ENCODE measurements at places on chromosomes 3 and 15. TPM values are rescaled to one million over a fixed set of nuclear protein-coding genes. Genes with fewer than 3 reads are reported as not detected.

ABTB1 gene
- 26.9 TPM for polyA plus RNA-seq

MYRIP gene
- polyA plus RNA-seq: 1.9 TPM

MOBP gene
- 0.16 TPM for polyA plus RNA-seq

SPSB4 gene
- polyA plus RNA-seq: 20.0 TPM

ABHD17C gene
- 36.7 TPM for polyA plus RNA-seq

CAPN3 gene
- 35.0 TPM for polyA plus RNA-seq

- DNase-seq: no peak
Observed at GRCh38 chr3:186700267-186700666, 16.9 kb upstream of the KNG1 start.

DNA sequence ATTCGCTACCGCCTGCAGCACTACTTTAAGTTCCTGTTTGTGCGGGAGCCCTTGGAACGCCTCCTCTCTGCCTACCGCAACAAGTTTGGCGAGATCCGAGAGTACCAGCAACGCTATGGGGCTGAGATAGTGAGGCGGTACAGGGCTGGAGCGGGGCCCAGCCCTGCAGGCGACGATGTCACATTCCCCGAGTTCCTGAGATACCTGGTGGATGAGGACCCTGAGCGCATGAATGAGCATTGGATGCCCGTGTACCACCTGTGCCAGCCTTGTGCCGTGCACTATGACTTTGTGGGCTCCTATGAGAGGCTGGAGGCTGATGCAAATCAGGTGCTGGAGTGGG, 995 bp downstream of the CHST14 start:
- peak; percentile 18 for DNase-seq

- no peak for DNase-seq
Observed at GRCh38 chr3:50150863-50151686, 4.0 kb upstream of the SEMA3F start.

DNA sequence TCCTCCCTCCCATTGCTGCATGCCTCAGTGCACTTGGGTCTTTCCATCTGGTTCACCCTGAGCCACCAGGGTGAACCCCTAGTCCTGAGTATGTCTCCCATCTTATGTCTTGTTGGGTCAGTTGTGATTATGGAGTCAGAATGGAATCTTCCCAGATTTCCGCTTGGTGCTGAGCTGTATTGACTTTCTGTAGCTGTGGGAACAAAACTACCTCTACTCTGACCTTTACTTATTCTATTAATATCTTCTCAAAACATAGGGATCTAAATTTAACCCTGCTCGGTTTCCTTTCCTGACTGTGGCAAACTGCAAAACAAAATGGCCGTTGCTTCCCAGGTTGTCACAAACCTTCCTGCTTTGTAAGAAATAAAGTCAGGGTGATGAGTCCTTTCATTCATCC, 295.8 kb upstream of the LYSMD4 start:
- no peak for DNase-seq

DNA sequence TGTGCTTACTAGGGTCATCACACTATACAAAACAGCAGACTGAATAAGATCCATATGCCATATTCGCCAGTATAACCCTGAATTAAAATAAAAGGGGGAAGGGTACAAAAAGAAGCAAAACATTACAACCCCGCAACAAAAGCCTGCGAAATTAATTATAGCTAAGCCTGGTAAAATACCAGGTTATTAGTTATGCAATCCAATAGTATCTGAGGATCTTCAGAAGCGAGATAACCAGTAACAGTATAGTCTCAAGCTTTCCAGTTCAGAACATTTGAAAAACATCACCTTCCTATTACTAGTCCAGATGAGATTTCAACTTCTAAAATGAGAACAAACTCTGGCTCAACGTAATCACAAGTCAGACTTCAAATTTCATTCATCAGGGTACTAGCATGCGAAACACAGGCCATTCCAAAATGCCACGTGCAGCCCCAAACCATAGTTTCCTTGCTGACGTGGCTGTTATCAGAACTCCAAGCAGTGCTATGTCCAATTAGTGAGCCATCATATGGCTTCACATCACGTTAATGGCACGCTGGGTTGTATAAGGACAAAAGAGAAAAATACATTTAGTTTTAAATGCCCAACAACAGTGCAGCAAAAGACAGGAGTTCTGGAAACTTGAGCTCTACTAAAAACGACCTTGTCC, 1.1 kb downstream of the SSR3 start:
- no peak for DNase-seq

DNA sequence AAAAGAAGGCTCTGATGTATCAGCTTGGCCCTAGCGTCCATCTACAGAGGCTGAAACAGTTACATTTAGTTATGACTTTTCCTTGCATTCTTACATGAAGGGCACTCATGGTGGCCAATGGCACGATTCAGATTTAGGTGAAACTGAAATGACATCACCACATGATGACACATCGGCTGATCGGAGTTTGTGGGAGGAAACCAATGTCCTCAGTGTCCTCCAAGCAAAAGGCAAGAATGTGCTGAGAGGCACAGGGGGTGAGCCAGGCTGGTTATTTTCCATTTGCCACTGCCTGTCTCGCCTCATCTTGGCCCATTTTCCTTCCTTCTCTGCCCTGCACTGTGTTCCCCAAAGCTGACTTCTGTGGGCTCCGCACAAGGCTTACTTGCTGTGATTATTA, 34.4 kb downstream of the TARS3 start:
- DNase-seq: no peak

- DNase-seq: no peak
Observed at GRCh38 chr15:50067254-50067653, 51.8 kb downstream of the ATP8B4 start.

GRCh38 chr3:31615071-31615875, 82.5 kb downstream of the STT3B start:
- no peak for DNase-seq

DNA sequence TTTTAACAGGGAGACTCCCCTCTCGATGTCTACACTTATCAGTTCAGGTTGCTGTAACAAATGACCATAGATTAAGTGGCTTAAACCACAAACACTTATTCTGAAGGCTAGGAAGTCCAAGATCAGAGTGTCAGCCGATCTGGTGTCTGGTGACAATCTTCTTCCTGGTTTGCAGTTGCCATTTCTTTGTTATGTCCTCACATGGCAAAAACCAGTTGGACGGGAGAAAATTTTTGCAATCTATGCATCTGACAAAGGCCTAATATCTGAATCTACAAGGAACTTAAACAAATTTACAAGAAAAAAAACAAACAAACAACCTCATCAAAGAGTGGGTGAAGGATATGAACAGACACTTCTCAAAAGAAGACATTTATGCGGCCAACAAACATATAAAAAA, 116.9 kb upstream of the FOXB1 start:
- DNase-seq: no peak

DNA sequence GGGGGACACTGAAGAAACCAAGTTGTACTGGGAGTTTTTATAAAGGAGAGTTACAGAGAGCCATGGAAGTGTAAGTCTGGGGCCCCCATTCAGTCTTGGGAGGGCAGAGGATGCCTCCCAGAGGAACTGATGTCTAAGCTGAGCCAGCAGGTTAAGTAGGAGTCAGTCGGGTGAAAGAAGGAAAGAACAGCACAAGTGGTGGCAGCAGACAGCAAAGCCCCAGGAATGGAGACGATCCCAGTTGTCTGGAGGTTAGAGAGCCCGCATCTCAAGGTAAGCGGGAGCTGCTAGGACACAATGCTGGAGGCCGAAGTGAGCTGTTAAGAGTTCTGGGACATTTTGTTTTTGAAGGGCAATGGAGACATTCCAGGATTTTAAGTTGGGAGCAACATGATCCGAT, 88.8 kb downstream of the TAMM41 start:
- DNase-seq: no peak

GRCh38 chr15:46670258-46670657, 1035.4 kb downstream of the SQOR start:
- DNase-seq: no peak

DNA sequence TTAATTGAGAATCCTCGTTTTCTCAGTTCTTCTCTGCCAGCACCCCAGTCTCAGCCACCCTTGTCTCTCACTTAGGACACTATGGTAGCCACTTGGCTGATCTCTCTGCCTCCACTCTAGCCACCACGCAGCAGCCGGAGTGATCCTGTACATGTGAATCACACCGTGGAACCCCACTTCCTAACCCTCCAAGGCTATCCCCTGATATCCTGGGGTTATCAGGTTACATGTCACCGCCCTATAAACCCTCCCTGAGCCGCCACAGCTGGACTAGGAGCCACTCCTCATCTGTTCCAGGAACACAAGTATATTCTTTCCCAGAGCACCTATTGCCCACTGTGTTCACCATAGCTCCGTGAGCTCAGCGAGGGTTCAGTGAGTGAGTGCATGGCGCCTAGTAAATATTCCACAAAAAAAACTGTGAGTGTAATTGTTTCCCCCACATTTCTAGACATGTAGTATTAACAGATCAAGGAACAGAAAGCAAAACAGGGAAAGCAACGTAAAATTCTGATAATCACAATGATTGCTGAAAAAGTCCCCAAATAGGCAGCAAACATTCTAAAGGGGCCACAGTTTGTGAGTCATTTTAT, 661 bp upstream of the PARP14 start:
- DNase-seq: no peak

- peak; percentile 15 for DNase-seq
Observed at GRCh38 chr15:59688423-59688781, 718 bp downstream of the BNIP2 start.

GRCh38 chr3:121488628-121489027, 57.2 kb downstream of the POLQ start:
- no peak for DNase-seq

GRCh38 chr15:80502782-80503181, 98.6 kb downstream of the ARNT2 start:
- DNase-seq: no peak

DNA sequence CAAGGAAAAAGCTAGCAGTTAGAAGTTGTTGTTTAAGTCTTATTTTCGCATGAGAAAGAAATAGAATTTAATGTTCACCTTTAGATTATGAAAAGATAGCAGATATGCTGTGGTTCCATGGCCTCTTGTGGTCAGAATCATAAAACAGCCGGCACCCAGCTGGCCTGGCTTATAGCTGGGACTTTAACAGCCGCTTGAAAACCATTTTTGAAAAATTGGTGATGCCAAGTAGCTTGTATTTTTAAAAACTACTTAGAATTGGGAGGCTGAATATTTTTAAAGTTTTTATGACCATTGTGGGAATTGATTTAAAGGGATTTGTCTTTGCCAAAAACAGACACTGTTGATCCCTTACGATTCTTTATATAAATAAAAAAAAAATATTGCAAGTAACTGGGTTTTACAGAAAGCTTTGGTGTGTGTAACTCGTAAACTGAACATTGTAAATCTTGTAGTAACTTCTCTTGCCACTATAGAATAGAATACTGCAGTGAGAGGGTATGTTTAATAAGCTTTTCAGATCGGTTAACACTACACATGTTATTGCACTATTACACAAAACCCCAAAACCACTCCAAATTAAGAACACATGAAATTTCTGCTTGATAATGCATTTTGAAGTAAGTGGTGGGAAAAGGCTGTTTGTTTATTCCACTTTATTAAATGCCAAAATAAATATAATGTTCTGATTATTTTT, 6.6 kb downstream of the ARRDC4 start:
- no peak for DNase-seq

DNA sequence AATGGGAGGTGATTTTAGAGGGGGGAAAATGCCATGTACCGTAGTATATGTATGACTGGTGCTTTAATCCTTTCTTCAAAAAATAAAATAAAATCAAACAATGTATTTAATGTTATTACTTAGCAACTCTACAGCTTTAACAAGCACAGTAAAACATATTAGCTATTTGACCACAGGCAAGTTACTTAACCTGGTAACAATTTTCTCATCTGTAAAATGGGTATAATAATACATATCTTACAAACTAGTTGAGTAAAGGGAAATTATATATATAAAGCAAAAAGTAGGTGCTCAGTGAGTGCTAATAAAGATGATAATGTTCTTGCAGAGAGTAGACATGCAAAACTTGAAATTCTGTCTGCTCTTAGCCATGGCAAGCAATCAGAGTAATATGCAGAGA, 27.9 kb downstream of the SSR3 start:
- no peak for DNase-seq

DNA sequence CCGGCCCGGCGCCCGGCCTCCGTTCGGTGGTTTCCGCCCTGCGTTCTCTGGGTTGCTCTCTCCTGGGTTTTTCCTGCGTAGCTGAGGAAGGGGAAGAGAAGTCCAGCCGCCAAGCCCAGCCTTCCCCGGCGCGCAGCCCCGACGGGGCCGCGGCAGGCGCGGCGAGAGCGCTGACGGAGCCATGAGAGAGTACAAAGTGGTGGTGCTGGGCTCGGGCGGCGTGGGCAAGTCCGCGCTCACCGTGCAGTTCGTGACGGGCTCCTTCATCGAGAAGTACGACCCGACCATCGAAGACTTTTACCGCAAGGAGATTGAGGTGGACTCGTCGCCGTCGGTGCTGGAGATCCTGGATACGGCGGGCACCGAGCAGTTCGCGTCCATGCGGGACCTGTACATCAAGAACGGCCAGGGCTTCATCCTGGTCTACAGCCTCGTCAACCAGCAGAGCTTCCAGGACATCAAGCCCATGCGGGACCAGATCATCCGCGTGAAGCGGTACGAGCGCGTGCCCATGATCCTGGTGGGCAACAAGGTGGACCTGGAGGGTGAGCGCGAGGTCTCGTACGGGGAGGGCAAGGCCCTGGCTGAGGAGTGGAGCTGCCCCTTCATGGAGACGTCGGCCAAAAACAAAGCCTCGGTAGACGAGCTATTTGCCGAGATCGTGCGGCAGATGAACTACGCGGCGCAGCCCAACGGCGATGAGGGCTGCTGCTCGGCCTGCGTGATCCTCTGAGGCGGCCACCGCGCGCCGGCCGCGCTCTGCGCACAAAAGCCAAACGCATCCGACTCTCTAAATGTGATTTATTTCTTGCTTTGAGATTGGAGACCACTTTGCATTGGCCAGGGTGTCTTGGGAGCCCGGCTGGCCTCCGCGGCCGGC, 727 bp downstream of the RAP2B start:
- peak; percentile 31 for DNase-seq

GRCh38 chr15:75891895-75892294, 11.8 kb upstream of the FBXO22 start:
- no peak for DNase-seq

DNA sequence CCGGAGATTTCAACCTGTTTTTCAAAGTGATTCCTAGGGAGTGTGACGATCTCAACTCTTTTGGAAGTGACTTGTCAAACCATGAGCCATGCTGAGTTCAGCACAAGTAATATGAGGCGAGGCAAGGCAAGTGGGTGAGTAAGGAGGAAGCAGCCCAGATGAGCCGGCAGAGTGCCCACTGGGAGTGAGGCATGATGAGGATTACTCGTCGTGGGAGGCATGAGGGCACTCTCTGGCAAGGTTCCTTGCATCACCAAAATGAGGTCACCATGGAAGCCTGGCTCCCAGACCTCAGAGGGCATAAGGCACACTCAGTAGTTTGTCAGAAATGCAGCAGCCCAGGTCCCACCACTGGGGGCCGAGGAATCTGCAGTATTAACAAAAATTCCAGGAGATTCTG, 636.1 kb downstream of the MAGI1 start:
- no peak for DNase-seq

DNA sequence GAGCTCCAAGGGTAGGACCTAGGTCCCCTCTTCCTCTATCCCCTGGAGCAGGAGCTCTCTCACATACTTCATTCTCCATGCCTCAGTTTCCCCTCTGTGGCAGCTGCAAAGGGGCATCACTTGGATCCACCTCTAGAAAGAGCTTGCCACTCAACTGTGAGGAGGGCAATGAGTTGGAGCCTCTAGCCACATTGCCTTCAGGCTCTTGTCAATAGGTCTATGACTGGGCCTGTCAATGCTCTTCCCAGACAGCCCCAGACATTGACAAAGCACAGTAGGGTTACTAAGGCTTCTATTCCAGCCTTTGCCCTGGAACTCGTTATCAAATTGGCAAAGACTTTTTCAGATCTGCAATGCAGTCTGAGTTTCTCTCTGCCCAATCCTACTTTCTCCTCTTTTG, 4.4 kb upstream of the VIPR1 start:
- DNase-seq: no peak

- DNase-seq: no peak
Observed at GRCh38 chr3:117128133-117128532, 418.6 kb downstream of the TUSC7 start.

Measured in renal cortex interstitium (tissue), 15 donors.